H4 (cell line): ENCODE measurements at places on chromosomes 16 and 17.

- DNase-seq: peak; percentile 54
These were observed 11.4 kb downstream of the MARVELD3 start for GRCh38 chr16:71637398-71637797.

DNA sequence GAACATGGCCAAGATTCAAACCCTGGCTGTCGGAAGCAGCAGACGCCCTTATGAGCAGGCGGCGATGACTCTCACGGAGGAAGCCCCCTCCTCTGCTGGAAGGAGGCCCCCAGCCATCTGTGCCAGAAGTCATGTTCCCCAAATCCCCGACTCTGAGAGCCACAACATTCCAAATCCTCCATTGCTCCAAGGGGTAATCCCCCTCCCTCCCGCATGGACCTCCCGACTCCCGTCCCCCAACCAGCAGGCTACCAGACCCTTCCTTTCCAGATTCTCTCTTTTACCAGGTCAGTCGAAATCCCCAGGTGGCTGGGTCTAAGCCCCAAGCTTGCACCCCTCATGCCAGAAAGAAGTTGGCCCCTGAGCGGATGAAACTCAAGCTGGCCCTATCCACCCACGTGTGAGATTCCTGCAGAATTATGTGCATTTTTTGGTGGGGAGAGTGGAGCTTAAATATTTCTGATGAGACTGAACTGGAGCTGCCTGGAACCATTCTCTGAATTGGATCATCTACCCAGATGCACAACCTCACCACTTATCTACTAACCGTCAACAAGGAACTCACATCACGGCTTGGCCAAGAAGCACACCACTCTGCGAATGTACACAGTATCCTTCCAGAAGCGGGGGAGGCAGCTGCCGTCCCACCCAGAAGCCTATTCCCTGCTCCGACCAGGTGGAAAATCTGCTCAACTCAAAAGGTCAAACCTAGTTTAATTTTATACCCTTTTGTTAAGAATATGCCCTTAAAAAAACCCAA lies 283.5 kb downstream of the C16orf95 start:
- DNase-seq: no peak

GRCh38 chr17:42311240-42312034 lies 23.1 kb downstream of the STAT5A start:
- DNase-seq: no peak

GRCh38 chr16:10521681-10522274 lies 58.6 kb downstream of the EMP2 start:
- peak; percentile 66 for DNase-seq

DNA sequence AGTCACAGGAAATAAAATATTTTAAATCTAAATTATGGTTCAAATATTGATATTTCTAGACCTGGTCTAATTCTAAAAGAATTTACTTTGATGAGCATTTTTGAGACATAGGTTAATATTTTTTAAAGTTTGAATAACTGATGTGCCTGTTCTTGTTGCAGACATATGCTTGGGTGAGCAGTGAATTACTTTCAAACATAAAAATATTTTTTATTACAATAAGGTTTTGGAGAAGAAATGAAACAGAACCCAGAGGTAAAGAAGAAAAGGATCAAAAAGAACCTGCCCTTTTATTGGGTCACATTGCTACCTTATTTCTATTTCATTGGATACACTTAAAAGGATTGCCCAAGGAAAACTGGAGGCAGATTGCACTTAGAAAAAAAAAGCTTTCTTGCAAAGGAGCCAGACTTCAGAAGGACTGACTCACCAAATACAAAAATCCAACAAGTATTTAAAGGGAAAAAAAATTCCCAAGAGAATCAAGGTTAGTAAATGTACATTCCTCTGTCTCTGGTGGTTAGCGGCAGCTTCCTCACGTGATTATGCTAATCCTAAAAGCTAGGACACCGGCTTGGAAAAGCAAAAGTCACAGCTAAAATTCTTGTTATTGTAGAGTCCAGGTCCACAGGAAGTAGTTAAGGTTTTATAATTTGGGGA lies 18.5 kb downstream of the ENPP7 start:
- DNase-seq: peak; percentile 75

- DNase-seq: no peak
These were observed 28.1 kb downstream of the ZNRF1 start for GRCh38 chr16:75026892-75027391.

GRCh38 chr17:7323731-7324437 lies 5.3 kb downstream of the NEURL4 start:
- no peak for DNase-seq

DNA sequence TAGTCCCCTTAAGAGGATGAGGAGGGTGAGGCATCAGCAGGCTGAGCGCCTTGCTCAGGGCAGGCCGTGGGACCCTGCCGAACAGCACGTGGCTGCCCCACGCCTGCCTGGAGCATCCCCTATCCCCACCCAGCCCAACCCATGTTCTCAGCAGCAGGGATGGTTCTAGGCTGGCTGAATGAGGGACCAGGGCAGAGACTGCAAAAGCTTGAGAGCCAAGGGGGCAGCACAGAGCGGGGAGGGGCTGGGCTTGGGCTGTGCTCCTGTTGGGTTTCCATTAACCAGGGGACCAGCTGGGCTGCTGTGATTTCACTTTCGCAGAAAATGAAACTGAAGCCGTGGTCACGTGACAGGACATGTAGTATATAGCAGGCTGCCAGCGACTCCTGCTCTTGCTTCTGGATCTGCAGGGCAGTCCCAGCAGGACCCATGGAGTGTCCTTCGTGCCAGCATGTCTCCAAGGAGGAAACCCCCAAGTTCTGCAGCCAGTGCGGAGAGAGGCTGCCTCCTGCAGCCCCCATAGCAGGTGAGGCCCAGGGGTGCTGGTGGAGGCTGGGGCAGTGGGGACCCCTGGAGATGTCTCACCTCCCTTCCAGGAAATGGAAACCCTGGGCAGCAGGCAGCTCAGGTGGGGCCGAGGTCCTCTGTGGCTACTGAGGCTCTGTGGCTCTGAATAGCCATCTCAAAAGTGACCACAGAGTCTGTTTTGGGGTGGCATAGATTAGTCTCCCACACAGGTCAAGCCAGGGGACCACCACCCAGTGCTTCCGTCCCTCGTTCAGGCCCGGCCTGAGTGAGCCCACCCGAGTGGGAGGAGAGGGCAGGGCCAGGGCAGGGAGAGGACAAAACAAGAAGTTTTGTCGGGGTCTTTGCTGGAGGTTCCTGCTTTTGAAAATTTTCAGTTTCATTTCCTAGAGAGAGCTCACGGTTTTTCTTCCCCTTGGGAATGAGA lies 2.9 kb downstream of the RNF213 start:
- DNase-seq: peak; percentile 92

DNA sequence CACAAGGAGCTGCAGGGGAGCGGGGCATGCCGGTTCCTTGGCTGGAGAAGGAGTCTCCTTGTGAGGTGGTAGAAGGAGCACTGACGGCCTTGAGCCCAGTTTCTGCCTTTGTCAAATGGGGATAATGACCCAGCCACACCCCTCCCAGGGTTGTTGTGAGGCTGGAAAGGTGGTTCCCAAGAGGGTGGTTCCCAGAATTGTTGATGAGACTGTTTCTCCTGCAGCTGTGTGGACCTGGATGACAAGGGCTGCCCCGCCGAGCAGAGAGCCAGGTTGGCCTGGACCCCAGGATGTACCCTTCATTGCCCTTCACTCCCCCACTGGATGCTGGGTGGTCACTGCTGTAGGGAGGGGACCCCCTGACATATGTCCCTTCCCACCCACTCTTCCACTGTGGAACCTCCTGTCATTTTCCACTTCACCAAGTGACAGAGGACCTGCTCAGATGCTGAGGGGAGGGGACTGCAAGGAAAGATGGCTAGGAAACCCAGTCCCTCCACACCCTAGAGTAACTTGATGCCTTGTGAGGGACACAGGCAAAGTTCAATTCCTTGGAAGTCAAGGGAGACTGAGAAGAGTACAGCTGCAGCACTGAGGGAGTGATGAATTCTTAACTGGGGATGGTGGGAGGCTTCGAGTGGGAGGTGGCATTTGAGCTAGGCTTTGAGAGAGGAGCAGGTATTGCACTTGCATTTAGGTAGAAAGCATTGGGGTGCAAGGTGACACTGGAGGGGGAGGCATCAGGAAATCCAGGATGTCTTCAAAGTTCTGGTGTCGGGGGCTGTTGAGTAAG lies 10.6 kb downstream of the MIEN1 start:
- DNase-seq: no peak

DNA sequence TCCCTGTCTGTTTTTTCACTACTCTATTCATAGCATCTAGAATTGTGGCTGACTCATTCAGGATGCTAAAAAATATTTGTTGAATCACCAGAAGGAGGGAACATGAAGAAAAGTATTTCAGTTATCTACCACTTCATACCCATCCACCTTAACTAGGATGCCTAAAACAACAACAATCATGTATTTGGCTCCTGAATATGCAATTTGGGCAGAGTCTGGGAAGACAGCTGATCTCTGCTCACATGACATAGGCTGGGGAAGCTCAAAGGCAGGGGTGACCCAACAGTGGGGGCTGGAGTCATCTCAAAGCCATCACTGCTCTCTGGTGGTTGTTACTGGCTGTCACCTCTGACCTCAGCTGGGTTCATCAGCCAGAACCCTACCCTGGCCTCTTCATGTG lies 80.1 kb upstream of the RPL38 start:
- no peak for DNase-seq

GRCh38 chr17:13575922-13576419 lies 25.8 kb downstream of the HS3ST3A1 start:
- DNase-seq: no peak

DNA sequence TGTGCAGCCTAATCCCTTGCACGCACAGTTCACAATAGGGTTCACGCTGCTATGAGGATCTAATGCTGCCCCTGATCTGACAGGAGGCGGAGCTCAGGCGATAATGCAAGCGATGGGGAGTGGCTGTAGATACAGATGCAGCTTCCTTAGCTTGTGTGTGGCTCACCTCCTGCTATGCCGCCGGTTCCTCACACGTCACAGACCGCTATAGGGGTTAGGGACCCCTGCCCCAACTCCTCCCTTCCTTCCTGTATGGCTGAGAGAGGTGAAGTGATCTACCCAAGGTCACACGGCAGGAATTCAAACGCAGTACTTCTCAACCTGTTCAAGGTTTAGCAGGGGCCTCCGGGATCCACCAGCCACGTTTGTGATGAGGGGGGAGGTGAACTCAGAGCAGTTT lies 13.4 kb upstream of the PLLP start:
- DNase-seq: no peak
